Hair follicular keratinocyte (primary cell): ENCODE measurements at places on chromosomes 5 and 9. TPM values are rescaled to one million over a fixed set of nuclear protein-coding genes. Genes with fewer than 3 reads are reported as not detected.

FOXI1 gene
- total RNA-seq: not detected in 2 replicates

NPR3 gene
- 0.08 and 0.15 TPM in 2 replicates for total RNA-seq

SPAG8 gene
- 0.04 TPM in 1 of 2 replicates, not detected in the other for total RNA-seq

ATP10B gene
- 0.11 TPM in 1 of 2 replicates, not detected in the other for total RNA-seq

PTGER4 gene
- total RNA-seq: 14.1 and 16.3 TPM in 2 replicates
